ENCODE measurements at places on chromosomes 2 and 18.

DNA sequence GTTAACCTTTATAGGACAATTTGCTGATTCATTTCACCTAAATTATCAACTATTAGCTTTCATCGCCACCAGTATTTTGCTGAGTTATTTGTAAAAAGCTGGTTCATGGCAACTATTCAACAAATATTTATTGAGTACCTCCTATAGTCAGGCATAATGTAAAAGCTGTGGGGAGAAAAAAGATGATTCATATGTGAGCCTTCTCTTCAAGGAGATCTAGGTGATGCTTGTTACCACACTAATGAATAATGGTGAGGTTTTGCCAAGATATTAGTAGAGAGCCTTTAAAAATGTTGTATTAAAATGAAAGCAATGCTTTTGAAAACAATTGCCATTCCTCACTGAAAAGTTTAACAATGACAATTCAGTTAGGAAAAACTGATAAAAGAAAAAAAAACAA, 187.8 kb downstream of the ANKRD44 start:
- DNase-seq: no peak

GRCh38 chr18:77676910-77677309, 427.3 kb downstream of the GALR1 start:
- no peak for DNase-seq

GRCh38 chr2:45040786-45041185, 31.5 kb upstream of the SIX2 start:
- no peak for DNase-seq

DNA sequence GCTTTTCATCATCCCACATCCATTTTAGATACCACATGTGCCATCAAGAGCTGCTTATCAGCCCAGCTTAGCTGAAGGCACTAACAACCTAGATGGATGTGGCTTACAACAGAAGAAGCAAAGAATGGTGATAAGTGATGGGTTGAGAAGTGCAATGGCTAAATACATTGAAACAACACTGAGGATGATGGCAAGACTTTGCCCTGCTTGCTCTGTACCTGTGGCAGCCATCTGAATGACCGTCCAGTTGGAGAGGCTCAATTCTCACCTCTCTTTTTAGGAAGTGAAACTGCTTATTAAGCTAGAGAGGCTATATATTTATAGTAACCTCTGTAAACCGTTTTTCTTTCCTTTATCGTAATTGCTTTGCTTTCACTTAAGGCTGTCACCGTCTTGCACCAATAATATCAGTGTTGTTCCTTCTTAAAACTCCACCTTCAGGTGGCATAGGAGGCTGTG, 5.7 kb downstream of the GPATCH11 start:
- no peak for DNase-seq

DNA sequence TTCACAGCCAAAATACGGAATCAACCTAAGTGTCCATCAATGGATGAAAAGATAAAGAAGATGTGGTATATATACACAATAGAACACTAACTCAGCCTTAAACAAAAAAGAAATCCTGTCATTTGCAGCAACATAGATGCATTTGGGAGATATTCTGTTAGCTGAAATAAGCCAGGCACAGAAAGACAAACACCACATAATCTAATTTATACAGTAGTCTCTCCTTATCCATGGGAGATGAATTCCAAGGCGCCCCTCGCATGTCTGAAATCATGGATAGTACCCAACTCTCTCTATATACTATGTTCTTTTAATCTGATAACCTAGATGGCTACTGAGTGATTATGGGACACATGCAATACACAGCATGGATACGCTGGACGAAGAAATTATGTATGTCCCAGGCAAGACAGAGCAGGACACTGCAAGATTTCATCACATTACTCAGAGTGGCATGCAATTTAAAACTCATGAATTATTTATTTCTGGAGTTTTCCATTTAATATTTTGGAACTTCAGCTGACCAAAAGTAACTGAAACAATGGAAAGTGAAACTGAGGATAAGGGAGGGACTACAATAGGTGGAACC, 39.5 kb downstream of the ORC4 start:
- DNase-seq: no peak

DNA sequence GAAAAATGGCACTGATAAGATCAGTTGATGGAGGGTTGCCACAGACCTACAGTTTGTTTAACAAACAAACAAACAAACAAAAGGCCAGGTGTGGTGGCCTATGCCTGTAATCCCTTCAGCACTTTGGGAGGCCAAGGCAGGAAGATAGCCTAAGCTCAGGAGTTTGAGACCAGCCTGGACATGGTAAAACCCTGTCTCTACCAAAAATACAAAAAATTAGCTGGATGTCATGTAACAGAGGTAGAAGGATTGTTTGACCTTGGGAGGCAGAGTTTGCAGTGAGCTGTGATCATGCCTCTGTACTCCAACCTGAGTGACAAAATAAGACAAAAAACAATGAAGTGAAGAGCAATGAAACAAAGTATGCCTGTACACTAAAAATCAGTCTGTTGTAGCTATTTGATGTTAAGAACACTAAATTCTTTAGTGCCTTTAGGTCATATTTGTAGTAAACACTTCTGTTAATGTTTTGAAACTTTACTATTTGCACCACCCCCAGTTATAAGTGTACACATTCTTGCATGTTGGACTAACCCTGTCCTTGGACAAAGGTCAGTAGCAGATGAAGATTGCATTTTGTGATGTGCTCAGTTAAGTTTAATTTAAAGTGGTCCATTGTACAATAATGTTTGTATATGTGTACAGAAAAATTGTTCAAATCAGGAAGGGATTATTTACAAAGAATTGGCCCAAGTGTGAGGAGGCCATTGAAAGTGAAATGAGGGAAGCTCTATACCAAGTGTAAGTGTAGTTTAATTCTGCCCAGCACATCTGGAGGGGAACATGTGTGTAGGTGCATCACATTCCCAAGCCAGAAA, 73.9 kb downstream of the KYNU start:
- no peak for DNase-seq

DNA sequence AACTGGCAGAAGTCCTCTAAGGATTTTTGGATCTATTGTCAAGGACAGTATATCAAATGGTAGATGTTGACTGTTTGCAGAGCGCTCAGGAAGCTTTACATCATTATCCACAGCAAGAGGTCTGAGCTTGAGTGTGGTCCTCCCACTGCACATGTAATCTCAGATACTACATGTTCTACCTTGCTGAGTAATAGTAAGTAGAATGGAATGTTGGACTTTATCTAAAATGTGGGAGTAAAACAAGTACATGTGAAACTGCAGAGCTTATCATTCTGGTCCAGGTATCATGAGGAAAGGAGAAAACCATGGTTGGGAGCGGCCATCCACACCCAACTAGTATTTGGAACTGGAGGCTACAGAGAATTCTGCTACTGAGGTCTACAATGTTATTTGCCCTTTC, 19.3 kb upstream of the CD28 start:
- DNase-seq: no peak

GRCh38 chr2:199989822-199990221, 34.4 kb downstream of the MAIP1 start:
- DNase-seq: no peak

DNA sequence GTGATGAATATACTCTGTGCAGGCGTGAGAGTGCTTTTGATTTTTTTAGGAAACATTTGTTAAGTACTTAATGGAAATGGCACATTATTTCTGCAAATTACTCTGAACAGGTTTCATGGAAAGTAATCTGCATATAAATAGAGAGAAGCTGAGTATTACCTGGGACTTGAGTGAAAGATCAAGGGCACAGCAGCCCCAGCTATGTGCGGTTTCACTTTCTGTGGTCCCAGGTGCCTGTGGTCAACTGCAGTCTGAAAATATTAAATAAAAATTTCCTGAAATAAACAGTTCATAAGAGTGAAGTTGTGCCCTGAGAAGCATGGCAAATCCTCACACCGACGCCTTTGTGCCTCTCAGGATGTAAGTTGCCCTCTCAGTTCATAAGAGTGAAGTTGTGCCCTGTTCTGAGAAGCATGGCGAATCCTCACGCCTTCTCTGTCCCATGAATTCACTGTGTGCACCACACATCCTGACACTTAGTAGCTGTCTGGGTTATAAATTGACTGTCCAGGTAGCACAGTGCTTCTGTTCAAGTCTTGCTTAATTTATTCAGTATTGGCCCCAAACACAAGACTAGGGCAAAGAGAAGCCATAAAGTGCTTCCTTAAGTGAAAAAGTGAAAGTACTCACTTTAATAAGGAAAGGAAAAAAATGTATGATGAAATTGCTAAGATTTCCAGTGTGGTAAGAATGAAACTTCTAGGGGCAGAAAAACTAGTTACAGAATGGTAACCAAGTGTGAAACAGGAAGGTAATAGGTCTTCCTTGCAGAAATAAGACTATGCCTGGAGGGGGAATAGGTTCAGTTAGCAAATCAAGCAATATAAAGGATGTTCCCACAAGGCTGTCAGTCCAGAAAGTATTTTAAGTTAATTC, 4.3 kb upstream of the SNTG2 start:
- no peak for DNase-seq

- no peak for DNase-seq
These were observed 15.3 kb downstream of the PDE11A start for GRCh38 chr2:178057179-178057680.

GRCh38 chr18:73646772-73647171, 500.9 kb downstream of the FBXO15 start:
- DNase-seq: no peak

GRCh38 chr2:240596080-240596460, 9.5 kb downstream of the CAPN10 start:
- no peak for DNase-seq

DNA sequence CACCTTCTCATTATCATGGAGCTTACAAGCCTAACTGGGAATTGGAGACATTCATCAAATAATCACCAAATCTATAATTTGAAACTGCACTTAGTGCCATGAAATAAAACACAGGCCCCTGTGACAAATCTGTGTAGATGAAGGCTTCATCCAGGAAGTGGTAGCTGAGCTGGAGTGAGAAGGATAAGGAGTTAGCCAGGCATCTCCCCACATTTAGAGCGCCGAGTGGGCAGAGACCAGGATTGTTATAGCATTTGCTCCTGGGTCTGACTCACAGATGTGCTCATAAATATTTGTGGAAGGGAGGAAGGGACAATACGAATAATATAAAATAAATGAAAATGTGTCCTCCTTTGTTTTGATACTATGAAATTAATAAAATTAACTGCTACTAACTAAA, 2.5 kb upstream of the MAT2A start:
- DNase-seq: no peak

GRCh38 chr18:44680273-44681075, at the start of gene SETBP1:
SETBP1 (plus strand) TSS chr18:44680888; CDS start chr18:44701347, 20,459 bp downstream.
- peak; percentile 3 for DNase-seq

GRCh38 chr2:10282611-10283105, 20.0 kb upstream of the HPCAL1 start:
- no peak for DNase-seq
